Aorta (tissue), 5 donors: ENCODE measurements at places on chromosomes 7 and 10. TPM values are rescaled to one million over a fixed set of nuclear protein-coding genes. Genes with fewer than 3 reads are reported as not detected.

GIMAP5 gene
- total RNA-seq, result 29.4 TPM

- no peak for DNase-seq
These were observed 228.1 kb upstream of the PHYHIPL start for GRCh38 chr10:58948303-58948702.

GRCh38 chr10:6406220-6407033 is 173.6 kb downstream of the PRKCQ start:
- no peak for DNase-seq

DNA sequence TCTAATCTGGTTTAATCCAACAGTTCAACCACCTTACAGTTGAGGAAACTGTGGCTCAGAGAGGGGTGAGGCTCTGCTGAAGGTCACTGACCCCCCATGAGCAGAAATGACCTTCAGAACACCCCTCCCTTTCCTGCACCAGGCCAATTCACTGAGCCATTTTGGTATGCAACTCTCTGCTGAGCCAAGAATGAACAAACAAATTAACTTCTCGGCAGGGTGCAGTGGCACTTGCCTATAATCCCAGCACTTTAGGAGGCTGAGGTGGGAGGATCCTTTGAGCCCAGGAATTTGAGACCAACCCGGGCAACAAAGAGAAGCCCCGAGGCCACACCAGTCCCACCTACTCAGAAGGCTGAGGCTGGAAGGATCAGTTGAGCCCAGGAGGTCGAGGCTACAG is 29.8 kb downstream of the PDGFA start:
- peak; percentile 13 for DNase-seq

DNA sequence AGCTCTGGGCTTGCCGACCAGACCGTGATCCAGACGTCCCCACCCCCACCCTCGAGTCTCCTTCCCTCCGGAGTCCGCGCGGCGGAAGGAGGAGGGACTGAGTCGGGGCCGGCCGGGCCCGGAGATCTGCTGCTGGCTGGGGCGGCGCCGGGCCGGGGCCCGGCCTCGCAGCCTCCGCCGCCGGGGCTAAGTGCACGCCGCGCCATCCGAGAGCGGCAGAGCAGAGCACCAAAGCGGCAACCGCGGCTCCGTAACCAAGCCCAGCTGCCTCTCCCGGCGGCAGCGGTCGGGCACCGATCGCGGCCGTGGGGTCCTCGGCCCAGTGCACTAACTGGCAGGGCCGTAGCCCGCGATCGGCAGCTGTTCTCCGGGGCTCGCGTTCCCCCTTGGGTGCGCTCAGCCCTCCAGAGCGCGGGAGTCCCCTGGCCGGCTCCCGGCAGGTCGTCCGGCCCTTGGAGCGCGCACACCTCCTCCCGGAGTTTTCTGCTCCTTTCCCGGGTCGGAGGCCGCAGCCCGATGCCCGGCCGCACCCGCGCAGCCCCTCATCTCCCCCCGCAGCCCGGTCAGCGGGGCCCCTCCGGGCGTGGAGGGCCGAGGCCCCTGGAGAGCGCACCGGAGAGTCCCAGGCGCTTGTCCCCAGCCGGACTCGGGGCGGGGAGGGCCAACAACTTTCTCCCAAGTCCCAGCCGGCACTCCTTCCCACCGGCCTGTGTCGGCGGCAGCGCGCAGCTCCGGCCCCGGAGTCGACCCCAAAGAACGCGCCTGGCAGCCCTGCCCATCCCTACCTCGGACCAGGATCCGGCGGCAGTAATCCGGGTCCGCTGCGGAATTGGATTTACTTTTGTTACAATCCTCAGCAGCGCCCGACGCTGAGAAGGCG is 799 bp downstream of the VAX1 start:
- DNase-seq, result peak; percentile 76

- no peak for DNase-seq
These were observed 142.8 kb downstream of the GLCCI1 start for GRCh38 chr7:8111282-8111960.

GRCh38 chr7:84317536-84317935 is 122.9 kb upstream of the SEMA3A start:
- DNase-seq, result no peak

GRCh38 chr7:55026867-55027490 is 8.2 kb downstream of the EGFR start:
- no peak for DNase-seq

DNA sequence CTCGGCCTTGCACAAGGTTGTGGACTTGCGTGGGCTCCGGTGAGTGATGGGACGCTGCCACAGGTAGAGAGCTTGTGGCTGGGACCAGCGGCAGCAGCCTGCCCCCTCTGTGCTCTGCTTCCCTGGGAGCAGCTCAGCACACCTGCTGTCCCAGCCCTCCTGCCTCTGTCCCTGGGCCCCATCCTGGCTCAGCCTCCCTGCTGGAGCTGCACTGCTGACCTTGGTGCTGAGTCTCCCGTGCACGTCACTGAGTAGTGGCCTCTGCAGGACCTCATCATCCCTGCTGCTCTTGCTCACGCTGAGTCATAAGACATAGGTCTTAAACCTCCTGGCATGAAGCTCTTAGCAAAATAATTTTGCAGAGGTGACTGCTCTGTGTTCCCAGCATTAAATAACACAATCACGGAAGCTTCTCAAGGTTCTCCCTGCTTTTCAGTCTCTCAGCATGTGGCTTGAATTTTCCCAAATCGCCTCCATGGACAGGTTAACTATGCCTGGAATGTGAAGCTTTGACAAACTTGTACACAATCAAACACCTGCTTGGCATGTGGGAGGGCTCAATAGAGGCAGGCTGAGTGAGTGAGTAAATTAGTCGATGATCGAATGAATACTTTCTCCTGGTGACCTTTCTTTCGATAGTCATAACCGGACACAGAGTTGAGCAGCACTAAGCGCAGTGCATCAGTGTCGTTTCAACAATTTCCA is 63.8 kb upstream of the NPS start:
- no peak for DNase-seq
